ENCODE measurements at places on chromosomes 12 and 14.
A peak's percentile ranks its signal among the peaks of the same experiment; 100 is the strongest.

DNA sequence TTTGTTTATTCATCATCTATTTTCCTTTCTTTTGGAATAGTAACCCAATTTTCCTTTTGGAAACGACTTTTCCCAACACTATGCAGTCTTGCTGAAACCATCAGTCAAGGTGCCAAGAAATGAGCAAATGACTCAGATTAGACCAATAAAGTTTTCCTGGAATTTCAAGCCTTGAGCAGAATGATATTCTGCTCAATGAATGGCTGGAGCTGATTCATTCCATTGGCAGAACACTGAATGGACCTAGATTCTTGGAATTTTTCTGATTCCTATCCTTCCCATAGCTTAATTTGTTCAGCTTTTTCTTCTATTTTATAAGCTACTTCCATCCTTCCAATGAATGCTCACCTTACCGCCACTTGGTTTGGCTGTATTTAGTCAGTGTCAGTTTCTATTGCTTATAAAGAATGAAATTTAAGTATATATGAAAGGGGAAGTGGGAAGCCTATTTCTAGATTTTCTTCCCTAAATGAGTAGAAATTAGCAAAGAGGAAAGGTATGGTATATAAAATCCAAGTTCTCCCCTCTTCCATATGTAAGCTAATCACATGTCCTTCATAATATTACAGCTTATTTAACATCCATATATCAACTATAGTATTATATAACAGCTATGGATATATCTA lies 89.0 kb downstream of the C14orf39 start:
- DNase-seq = no peak

DNA sequence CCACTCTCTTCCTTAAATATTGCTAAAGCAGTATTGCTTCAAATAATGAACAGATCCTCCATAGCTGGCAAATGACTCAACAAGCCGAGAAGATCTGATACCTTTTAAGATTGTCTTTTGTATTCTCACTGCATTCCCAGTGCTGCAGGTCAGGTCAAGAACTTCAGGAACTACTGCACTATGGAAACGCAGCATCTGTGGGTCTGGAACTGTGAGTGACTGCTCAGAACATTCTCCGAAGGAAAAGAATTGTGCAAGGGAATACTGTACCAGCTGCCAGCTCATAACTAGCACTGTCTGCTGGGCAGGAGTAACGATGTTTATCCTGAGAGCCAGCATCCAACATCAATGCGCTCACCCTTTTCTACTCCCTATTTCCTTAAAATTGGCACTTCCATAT lies 348.0 kb upstream of the SOX5 start:
- DNase-seq = no peak

DNA sequence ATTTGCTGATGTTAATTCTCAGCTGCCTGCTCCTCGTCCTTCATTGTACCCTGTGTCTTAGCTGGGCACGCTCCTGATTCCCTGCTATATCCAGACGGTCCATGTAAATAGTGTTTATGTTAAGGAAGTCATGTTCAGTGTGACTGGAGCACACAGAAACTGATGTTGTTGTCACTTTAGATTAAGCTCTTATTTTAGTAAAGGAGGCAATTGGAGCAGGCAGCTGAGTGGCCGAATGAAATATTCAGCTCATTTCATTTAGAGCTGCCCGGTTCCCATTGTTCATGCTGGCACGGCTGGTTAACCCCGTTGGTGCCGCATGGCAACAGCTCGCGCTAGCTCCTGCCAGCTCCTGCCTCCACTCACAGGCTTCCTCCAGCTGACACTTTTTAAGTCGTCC lies 446.8 kb upstream of the SOX5 start:
- DNase-seq = peak; percentile 12

- DNase-seq = no peak
Observed at GRCh38 chr12:127386723-127387122, 880.2 kb upstream of the TMEM132C start.

GRCh38 chr12:120865098-120865497 lies 39.1 kb downstream of the SPPL3 start:
- no peak for DNase-seq

GRCh38 chr14:72776701-72777261 lies 117.1 kb downstream of the DPF3 start:
- DNase-seq = no peak

- DNase-seq = no peak
Observed at GRCh38 chr12:93749515-93749914, 72.3 kb downstream of the CRADD start.

GRCh38 chr12:56116267-56117081 lies at the start of gene RPL41:
TSS of gene RPL41 (plus strand) at chr12:56116633.
- DNase-seq = peak; percentile 90

DNA sequence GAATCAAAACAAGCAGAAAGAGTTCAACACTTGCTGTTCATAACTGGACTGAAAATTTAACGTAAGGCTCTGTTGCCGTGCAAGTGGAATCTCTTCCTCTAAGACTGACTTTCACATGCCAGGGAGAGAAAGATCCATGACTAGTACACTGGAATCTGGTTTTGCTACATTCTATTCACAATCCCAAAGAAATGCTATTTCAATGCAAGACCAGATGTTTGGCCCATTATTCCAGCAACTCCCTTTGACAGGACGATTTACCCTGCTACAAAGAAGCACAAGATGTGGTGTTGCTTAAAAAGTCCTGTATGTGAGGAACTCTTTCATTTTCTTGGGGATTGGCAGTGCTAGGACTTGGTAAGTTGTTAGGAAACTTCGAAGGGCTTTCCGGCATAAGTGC lies 17.4 kb downstream of the RFC5 start:
- DNase-seq = no peak

DNA sequence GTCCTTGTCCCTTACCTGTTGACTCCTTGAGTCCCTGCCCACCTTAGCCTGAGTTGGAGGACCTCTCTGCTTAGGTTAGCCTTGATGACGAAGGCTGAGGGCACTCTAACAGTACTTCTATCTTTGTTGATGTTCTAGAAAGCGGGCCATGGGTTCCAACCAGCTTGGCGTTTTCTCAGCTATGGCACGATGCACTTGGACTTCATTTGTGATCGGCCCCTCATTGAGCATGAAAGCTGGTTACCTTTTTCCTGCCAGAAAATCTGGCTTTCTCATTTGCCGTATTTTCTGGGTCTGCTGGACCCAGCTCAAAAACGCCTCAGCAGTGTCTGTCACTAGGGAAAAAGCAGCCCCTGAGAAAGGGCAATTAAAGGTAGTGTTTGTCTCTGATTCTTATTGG lies 290.8 kb downstream of the EMP1 start:
- DNase-seq = no peak

GRCh38 chr12:52691076-52691840 lies 11.1 kb upstream of the KRT1 start:
- DNase-seq = no peak

DNA sequence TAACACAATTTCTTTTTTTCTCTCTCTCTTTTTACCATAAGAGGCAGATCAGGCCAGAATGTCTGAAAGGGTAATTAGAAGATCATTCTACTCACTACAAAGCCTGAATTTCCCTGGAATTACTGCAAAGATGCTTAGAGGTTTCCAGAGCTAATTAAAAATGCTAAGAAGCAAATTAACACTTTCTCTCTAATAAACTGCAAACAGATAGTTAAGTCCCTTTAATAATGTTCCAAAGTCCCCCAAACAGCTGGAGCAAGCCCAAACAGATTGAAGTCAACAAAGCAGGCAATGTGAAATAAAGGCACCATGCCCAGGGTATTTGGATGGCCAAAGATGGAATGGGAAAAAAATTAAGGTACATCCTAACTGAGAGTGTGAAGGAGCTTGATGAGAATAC lies 208.8 kb upstream of the LRFN5 start:
- no peak for DNase-seq

DNA sequence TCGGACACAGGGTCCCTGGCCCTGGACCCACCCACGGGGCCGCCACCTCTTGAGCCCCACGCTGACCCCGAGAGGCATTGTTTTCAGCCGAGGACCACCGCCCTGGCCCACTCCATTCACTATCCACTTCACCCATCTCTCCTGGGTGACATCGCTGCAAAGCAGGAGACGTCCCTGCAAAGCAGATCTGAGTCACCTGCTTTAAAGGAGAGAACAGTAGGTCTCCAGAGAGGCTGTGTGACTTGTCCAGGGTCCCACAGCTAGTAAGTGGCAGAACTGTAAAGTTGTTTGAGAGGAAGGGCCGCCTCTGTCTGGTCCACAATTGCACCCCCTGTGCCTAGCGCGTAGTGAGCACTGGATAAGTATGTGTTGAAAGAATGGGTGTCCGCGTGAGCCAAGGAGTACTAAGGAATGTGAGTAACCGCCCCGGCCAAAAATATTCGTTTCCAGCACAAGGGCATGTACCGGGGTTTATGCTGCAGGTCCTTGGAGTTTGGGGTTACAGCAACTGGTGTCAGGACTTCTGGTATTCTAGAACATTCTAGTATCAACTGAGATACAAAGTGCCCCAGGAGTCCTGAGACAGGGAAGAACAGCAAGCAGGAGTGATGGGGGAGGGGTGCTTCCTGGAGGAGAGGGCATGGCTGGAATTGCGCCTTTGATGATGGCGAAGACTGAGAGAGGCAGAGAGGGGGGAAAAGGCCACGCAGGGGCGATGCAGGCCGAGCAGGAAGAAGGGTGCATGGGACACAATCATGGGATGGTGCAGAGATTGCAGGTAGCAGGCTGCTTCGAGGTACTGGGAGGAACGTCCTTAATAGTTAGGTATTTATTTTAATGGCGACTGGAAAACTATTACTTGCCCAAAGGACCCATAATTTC lies 91.1 kb downstream of the SCARB1 start:
- no peak for DNase-seq

DNA sequence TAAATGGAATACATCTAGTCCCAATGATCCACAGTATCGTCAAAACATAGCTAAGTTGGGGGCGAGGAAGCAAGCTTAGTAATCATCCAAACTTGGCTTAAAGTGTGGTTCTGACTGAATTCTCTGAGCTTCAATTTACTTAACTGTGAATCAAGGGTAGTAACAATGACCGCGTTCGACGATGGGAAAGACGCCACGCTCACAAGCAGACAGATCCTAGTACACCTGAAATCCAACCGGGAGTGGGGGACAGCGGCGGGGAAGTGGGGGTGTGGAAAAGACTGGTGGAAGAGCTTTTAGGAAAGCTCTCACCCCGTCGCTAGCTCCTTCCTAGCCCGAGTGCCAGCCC lies 433 bp downstream of the COX16 start:
- DNase-seq = no peak

- DNase-seq = peak; percentile 10
Observed at GRCh38 chr12:7555752-7556151, 52.2 kb upstream of the CD163 start.

DNA sequence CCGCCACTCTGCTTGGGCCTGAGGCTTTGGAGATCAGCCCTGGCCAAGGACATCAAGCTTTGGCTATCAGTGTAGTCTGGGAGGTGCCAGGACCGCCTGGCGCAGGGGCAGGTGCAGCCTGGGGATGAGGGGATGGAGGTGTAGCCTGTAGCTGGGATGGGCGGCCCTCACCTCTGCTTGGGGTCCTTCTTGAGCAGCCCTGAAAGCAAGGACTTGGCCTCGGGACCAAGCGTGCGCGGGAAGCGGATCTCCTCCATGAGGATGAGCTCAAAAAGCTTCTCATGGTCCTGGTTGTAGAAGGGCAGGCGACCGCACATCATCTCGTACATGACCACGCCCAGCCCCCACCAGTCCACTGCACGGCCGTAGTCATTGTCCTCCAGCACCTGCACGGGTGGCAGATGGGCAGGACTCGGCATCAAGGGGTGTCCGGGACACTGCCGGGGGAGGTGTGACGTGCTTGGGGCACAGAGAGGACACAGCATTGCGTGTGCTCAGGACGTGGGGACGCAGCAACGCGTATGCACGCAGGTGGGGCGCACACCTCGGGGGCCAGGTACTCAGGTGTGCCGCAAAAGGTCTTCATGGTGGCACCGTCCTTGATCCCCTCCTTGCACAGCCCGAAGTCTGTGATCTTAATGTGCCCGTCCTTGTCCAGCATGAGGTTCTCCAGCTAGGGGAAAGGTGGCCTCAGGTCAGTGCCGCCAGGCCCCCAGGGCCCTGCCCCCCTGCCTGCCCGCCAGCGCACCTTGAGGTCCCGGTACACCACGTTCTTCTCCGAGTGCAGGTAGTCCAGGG lies 20.0 kb downstream of the SIVA1 start:
- DNase-seq = no peak

GRCh38 chr12:24931666-24932405 lies 17.1 kb downstream of the BCAT1 start:
- no peak for DNase-seq

DNA sequence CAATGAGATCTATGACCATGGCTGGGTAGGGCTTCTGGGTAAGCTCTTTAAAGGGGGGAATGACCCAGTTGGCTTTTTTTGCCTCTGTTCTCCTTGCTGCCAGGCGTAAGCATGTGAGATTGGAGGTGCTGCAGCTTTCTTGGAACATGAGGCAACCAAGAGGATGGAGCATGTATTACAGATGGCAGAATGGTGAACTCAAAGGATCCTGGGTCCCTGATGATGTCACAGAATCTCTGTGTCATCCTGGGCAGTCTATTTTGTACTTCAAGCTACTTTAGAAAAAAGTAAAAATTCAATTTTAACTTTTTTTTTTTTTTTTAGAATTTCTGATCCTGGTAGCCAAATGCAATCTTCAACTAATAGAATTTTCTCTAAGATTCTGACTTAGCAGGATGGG lies 8.0 kb downstream of the KRT82 start:
- no peak for DNase-seq

- DNase-seq = no peak
Observed at GRCh38 chr12:45634273-45634917, 95.1 kb upstream of the ARID2 start.

GRCh38 chr12:96711364-96711763 lies 195.7 kb upstream of the NEDD1 start:
- DNase-seq = no peak

GRCh38 chr12:1498199-1498740 lies 96.1 kb downstream of the FBXL14 start:
- no peak for DNase-seq

- peak; percentile 28 for DNase-seq
Observed at GRCh38 chr12:47801170-47801903, 18.4 kb downstream of the HDAC7 start.

GRCh38 chr12:11577658-11578260 lies 71.7 kb upstream of the ETV6 start:
- DNase-seq = no peak

- DNase-seq = no peak
Observed at GRCh38 chr12:68240079-68240478, 13.3 kb downstream of the IL22 start.

All from hippocampal formation (tissue), 2 donors.